ENCODE measurements at places on chromosomes 3 and 15.

DNA sequence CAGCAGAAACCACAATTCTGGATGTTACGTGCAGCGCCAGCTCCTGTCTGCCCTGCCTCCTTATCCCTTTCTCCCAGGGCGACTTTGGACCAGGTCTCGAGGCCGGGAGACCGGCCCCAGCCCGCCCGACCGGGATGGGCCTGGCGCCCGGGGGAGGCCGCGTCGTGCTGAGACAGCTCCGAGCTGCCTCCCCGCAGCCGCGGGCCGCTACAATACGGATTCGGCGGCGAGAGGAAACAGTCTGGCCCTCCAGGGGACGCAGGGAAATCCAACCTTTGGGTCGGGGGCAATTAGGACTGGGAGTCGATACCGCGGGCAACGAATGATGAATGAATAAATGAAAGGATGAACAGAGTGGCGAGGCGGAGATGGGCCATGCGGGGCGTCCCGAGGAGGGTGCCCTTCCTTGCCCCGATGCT is 537 bp downstream of the GRAMD2A start:
- no peak for DNase-seq

DNA sequence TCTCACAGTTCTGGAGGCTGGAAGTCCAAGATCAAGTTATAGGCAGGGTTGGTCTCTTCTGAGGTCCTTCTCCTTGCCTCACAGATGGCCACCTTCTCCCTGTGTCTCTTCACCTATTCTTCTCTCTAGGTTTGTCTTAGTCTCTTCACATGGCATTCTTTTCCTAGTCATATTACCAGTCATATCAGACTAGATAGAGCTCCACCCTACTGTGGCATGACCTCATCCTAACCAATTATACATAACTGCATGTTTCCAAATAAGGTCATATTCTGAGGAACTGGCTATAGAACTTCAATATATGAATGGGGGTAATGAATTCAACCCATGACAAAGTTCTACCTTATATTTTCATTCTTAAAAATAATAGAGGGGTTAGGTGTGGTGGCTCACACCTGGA is 196.4 kb upstream of the UBE3A start:
- no peak for DNase-seq

GRCh38 chr3:185559706-185560090 is 7.3 kb upstream of the LIPH start:
- no peak for DNase-seq

GRCh38 chr3:192918275-192918588 is 576 bp upstream of the MB21D2 start:
- no peak for DNase-seq

- DNase-seq, result no peak
These were observed 88.3 kb downstream of the FHIT start for GRCh38 chr3:61162965-61163364.

DNA sequence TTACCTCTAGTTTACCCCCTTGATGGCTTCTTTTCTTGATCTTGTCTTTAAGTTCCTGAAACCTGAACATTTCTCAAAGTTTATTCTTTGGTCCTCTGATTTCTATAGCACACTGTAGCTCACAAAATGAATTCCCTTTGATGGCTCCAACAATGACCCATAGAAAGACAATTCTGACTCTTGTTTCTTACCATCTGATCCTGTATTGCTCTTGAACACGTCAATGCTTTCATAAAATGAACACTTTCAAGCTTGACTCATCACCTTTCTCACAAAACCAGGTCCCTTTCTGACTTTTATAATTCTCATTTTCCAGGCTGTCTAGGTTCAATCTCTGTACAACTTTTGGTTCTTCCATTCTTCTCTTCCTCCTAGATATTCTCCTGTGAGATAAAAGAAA is 5.7 kb upstream of the GAP43 start:
- DNase-seq, result no peak

DNA sequence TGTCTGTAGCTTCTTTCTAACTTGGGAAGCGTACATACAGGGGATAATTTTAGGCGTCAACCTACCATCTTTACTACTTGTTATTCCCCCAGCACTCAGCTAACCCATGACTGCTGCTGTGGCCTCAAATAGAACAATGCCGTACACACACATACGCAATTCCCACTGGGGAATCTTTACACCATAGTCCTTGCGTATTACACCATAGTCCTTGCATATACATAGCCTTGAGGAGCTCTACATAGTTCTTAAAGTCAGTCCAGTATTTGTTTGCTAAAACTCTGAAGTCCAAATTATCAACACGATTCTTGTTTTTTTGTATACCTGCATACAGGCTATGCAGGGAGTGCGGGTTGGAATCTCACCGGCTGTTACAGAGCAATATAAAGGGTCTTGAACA is 67.2 kb downstream of the CGNL1 start:
- no peak for DNase-seq

- no peak for DNase-seq
These were observed 33.0 kb upstream of the VILL start for GRCh38 chr3:37957539-37957936.

DNA sequence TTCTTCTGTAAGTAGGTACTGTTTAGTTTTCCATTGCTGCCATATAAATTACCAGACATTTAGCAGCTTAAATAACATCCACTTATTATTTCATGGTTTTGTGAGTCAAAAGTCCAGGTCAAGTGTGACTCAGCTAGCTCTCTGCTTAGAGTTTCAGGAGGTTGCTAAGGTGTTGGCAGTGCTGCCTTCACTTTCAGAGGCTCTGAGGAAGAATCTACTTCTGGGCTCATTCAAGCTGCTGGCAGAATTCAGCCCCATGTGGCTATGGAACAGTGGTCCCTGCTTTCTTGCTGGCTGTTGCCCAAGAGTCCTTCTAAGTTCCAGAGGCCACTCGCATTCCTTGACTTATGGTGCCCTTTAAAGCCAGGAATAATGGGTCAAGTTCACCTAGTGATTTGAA is 4.5 kb downstream of the CFAP44 start:
- DNase-seq, result no peak

DNA sequence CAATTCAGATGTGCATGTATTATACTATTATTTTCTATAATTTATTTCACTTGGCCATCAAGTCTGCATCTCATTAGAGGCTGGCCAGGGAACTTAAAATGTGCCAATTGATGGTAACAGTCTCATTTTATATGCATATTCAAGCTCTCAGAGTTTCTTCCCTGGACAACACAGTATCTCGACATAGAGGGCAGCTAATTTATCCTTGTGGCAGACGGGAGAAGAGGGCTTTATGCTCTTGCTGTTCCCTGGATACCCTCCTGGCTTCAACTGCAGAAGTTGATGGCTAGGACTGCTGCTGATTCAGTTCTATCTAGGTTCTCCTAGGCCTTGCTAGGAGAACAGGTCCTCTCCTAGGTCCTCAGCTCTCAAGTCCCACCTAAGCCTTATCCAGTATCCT is 99.1 kb upstream of the NPHP3 start:
- DNase-seq, result no peak

GRCh38 chr3:50156549-50157493 is 1.7 kb downstream of the SEMA3F start:
- no peak for DNase-seq

DNA sequence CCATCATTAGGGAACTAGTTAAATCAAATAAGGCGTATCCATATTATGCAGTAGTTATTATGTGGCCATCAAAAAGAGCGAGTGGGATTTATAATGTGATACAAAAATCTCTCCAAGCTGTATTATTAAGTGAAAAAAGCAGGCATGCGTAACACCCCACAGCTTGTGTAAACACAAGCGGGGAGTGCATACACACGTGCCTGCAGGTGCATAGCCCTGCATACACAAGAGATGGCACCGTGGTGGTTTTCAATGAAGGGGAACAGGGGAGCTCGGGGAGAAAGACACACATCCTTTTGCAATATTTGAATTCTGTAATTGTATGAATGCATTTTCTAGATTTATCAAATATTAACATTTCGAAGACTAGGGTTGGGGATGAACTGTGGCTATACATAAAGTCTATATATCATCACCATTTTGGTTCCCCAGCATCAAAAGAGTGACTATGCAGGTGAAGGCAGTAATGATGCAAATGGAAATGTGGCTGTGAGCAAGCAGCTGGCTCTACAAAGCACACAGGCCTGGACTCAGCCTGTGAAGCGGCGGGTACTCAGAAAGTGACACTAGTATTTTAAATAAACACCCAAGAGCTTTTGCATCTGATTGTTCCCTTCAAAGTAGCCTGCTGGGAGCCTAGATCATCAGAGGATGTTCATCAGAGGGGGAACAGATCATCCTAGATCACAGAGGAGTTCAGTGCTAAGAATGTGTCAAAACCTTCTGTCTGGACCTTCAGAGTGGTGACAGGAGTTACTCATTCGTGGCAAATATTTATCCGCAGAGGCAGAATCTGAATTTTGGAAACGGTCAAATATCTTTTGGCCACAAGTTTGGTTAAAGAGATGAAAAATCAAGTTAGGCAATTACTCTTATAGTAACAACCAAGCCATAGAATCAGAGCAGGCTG is 9.4 kb upstream of the KIF7 start:
- DNase-seq, result no peak
